ENCODE measurements at places on chromosomes 7 and 10.
A peak's percentile ranks its signal among the peaks of the same experiment; 100 is the strongest.

GRCh38 chr7:17153536-17153935 lies 144.9 kb upstream of the AHR start:
- DNase-seq: no peak

GRCh38 chr10:110036640-110037039 lies 28.9 kb downstream of the ADD3 start:
- no peak for DNase-seq

GRCh38 chr10:105181626-105182025 lies 540.5 kb downstream of the SORCS3 start:
- DNase-seq: no peak

GRCh38 chr10:98956576-98957260 lies 278.9 kb downstream of the HPSE2 start:
- no peak for DNase-seq

GRCh38 chr7:149254181-149254858 lies 7.7 kb upstream of the ZNF783 start:
- no peak for DNase-seq

DNA sequence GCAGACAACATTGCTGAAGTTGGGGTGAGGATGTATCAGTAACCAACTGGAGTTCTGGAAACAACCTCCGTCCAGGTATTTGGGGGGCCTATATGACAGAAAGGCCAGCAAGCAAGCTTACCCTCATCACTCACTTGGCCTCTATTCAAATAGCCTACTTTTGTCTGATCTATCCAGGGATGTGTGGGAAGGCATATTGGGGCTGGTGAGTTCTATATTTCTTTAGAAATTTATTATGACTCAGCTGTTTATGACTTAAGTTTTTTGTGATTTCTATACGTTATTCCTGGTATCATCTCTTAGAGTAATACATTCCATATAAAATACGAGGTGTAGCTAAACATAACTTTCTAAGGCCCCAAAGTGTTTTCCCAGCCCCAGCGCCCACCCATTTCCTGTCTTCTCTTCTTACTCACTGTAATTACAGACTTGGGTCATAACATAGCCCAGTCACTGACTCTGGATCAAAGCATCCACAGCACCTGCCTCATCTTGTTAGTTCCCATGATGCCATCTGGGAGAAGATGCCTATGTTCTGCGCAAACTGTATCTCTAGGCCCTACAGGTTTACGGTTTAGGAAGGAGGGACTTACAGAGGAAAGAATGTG lies 18.1 kb downstream of the GARS1 start:
- DNase-seq: no peak

GRCh38 chr7:4792537-4793126 lies 17.2 kb downstream of the AP5Z1 start:
- no peak for DNase-seq

- DNase-seq: no peak
Observed at GRCh38 chr7:10468908-10469307, 504.8 kb upstream of the PHF14 start.

- no peak for DNase-seq
Observed at GRCh38 chr7:12895296-12895695, 207.9 kb downstream of the ARL4A start.

- DNase-seq: no peak
Observed at GRCh38 chr7:4188651-4189050, 493.4 kb upstream of the FOXK1 start.

DNA sequence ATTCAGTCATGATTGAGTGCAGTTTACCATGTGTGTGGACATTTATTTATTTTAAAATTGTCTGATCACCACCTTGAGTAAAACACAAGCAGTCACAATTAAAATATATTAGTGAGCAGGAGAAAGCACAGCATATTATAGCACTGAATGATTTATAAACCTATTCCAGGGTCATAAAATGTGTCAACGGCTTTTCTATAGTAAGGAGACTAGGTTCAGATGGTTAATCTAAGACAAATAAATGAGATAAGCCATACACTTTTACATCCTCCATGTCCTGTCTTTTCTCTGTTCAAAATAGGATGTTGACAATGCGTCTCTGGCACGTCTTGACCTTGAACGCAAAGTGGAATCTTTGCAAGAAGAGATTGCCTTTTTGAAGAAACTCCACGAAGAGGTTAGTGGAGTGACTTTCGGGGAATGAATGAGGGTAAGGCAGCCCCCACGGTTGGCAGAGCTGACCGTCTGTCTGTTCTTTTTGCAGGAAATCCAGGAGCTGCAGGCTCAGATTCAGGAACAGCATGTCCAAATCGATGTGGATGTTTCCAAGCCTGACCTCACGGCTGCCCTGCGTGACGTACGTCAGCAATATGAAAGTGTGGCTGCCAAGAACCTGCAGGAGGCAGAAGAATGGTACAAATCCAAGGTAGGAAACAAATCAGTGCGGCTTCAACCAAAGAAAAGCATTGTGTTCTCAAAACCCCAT lies 5.4 kb downstream of the VIM start:
- no peak for DNase-seq

DNA sequence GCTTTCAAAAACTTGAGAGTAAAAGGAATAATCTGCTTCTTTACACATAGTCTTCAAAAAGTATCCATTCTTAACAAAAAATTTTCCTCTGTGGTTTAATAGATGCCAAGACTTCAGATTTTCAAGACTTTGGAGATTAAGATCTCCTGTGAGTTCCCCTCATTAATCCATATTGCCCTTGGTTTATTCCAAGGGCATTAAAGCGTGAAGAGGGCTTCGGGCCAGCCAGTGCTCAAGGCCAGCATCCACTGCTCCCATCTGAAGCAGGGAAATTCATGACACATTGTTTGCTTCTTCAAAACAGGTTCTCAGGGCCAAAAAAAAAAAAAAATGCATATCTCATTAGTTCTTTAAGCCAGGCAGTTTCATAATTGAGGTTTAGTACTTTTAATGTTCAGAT lies 137.3 kb upstream of the RHOBTB1 start:
- no peak for DNase-seq

DNA sequence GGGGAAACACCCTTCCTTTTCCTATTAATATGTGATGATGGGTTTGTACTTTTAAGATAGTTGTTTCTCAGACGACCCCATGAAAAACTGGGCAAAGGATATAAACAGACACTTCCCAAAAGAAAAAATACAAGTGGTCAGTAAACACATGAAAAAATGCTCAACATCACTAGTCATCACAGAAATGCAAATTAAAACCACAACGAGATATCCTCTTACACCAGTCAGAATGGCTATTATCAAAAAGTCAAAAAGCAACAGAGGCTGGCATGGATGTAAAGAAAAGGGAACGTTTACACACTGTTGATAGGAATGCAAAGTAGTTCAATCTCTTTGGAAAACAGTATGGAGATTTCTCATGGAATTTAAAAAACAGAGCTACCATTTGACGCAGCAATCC lies 111.4 kb upstream of the ZEB1 start:
- no peak for DNase-seq

DNA sequence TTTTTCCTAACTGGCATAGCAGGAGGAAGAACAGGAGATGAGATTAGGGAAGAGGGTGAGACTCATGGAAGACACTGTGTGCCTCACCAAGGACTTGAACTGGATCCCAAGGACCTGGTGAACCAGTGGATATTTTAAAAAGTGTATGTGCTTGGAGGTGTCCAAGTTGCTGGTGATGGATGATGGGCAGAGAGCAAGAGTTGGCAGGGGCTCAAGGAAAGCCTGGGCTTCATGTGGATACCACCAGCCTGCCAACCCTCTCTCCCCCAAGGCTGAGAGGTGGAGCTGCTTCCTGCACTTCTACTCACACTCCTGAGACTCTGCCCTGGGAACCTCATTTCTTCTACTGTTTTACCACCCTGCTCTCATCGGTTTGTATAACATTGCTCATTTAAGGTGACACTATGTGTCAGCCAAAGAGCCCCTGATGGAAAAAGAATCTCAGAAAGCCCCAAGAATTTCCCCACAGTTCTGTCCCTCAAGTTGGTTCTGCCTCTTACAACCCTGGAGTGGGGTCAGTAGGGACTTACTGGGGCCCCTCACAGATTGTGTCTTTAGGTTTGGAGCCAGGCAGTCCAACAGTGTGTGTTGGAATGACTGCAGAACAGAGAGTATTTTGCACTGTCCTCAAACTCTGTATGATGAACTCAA lies 56.2 kb upstream of the PDCD4 start:
- no peak for DNase-seq

- DNase-seq: no peak
Observed at GRCh38 chr10:126843299-126843934, 61.8 kb upstream of the DOCK1 start.

DNA sequence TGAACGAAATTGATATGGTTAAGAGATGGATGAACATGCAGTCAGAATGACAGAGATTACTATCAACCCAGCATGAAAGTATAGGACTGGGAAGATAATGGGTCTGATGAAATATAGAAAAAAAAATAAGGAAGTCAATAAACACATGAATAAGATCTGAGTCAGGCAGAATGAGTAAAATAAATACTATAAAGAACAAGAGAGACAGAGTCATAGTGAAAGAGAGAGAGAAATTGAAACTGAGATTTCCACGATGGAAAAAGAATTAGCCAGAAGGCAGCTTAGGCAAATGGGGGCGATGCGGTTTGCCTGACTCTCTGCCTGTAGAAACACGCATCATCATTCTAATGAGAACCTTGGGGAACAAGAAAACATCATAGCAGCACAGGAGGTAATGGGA lies 26.6 kb downstream of the SEMA3D start:
- DNase-seq: no peak

DNA sequence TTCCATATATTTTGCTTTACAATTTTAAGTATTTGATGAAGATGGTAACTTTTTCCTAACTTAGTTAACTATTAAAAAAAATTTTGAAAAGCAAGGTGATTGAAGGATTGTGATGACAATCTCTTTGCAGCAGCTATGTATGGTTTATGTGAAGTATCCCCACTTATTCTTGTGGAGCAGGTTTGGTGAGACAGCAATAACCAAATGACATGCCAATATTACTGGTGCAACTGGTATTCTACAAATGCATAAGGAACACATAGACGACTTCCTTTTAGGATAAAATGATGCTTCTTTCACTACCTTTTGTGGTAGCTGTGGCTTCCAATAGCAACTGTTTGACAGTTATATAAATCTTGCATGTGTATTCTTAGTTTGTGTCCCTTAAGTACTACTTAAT lies 465.3 kb downstream of the PLXDC2 start:
- no peak for DNase-seq

GRCh38 chr10:343231-344220 lies 208.3 kb downstream of the ZMYND11 start:
- no peak for DNase-seq

DNA sequence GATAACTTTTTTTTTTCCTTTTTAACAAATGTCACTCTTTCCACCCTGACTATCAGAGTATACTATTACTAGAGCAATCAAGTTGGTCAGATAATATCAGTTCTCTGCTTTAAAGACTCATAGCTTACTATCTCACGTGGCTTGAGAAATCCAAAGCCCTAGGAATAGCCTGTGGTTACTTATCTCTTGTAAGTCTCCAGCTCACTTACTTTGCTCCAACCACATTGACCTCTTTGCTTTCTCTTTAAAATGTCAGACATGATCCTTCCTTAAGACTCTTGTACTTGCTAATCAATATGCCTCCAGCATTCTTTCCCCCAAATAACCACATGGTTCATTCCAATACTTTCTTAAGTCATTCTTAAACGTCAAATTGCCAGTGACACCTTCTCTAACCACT lies 1292.2 kb downstream of the REEP3 start:
- peak; percentile 15 for DNase-seq

DNA sequence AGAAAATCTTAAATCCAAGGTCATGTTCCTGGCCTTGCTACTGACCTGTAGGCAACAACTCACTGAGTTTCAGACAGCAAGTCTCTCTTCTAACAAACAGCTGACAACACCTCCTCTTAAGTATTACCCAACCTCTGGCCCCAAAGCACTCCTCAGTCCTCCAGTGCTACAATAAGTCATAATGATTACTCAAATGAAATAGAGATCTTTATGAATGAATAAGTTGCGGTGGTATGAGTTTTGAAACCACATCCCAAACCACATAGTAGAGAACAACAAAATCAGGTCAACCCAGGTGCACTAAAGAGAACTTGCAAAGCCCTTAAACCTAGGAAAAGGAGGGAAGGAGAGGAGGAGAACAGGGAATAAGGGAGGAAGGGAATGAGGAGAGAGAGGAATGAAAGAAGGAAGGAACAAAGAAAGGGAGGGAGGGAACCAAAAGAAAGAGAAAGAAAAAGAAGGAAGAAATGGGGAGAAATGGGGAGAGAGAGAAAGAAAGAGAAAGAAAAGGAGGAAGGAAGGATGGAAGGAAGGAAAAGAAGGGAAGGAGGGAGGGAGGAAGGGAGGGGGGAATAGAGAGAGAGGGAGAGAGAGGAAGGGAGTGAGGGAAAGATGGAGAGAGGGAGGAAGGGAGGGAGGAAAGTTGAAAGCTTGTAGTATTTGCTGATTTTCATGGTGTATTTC lies 142.8 kb upstream of the CALCR start:
- peak; percentile 38 for DNase-seq

Measured in non-pigmented ciliary epithelial cell (primary cell).